ENCODE measurements at places on chromosomes 16 and 17.

DNA sequence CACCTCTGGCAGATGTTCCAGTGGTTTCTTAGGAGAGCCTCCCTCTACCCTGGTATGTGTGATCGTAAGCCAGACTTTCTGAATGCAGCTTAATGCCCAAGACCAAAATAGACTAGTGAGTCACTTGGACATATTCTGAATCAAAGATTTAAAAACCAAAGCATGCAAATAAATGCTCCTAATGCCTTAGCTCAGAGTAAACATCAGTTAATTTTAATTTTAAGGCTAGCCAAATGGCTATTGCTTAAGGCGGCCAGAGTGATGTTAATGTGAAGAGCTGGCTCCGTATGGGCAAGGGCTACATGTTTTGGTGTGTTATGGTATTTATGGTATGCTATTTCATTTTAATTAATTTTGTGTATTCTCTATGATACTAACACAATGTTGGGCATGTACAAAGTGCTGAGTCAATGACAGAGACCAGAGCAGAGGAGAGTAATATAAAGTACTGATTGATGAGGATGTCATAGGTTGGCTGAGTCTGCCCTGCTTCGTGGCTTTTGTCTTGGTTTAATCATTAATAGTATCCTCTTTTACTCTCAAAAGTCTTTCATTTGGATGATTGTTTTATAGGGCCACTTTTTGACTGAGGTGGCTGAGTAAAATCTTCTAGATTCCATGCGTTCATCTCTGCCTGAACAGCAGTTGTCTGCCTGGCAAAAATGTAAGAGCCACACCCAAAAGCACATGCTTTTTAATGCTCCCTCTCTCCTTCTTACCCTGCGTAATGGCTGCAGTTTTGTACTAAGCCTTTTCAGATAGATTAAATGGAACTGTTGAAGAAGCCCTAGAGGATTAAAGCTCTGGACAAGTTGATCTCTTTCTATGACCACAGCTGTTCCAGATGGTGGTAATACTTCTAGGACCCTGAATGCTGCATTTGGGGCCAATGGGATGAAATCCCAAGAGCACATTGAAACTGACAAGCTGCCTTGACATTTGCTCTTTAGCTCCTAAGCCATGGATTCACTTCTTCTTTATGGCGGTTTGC is 59.6 kb downstream of the MAP2K6 start:
- DNase-seq: no peak

- DNase-seq: no peak
Measured at GRCh38 chr17:67422897-67423296, 45.8 kb downstream of the PITPNC1 start.

DNA sequence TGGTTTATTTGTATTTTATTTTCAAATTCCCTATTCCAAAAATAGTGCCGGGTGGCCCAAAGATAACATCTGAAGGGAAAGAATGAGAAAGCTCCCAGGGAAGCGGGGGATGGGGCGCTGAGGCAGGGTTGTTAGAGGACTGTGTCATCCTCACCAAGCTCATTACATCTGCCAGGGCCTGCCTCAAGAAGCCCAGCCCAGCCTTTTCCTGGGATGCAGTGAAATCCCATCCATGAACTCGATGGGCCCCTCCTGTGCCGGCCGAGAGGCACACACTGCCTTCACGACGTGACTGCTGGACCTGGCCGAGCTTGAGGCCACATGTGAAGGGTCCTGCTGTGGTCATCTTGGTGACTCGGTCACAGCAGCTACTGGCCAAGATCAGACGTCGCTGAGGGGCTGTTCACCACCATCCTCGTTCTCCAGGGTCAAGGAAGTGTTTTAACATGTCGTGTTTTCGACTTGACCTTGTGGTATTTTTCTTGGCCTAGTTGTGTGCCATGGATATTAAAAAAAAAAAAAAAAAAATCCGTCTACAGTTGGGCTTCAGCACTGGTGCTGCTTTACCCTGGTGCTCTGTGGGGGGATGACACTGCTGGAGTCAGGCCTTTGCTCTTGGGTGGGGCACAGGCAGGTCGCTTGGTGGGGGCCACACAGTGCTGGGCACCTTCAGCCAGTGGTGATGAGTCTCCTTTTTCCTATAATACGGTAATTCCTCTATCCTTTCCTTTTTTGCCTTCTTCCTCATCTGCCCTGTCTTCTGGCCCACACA is 4.9 kb downstream of the TIMM22 start:
- DNase-seq: no peak

GRCh38 chr16:81975637-81976036 is 35.6 kb downstream of the SDR42E1 start:
- DNase-seq: no peak

DNA sequence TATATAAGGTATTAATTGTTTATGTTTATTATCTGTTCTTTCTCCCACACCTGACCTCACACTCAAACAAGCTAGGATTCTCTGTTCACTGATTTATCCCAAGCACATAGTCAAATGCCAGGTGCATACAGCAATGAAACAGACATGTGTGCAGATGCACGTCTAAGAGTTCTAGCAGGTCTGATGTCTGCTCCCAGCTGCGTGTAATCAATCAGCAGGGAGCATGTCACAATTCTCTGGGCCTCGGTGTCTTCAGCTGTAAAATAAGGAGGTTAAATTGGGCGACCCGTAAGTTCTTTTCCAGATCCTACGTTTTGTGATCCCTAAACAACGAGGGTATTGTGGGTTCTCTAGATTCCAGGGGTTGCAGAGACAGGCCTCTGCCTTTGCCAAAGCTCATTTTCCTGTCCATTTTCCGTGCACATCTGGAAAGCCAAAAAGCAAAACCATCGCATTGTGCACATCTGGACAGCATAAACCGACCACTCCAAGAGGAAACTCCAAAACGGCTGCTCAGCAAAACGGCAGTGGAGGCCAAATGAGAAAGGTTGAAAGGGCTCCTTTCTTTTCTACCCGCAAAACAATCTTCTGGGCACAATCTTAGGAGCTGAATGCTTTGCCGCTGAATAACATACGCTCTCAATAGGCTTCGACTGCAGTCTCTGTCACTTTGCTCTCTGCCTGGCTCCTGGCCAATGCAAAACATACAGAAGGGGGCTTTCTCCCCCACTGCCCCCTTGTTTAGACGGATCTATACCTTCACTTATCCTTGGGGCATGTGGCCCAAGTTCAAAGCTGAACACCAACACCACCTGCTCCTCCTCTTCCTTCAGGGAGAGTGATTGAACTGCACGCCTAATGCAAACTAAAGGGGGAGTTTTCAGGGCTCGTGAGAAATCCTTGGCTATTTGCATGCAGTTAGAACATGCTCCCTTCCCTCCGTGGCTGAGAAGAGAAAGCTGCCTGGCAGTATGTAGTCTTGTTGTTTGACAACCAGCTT is 426.3 kb downstream of the SLC39A11 start:
- DNase-seq: no peak

GRCh38 chr16:9773289-9773688 is 408.9 kb downstream of the GRIN2A start:
- no peak for DNase-seq

All from G401 (cell line).